ENCODE measurements at places on chromosomes 5 and 9. TPM values are rescaled to one million over a fixed set of nuclear protein-coding genes. Genes with fewer than 3 reads are reported as not detected.

The AGXT2 gene
- not detected for polyA plus RNA-seq

The GPR150 gene
- 3.5 TPM for polyA plus RNA-seq

The CYSRT1 gene
- 0.52 TPM for polyA plus RNA-seq

The PCDHGA7 gene
- polyA plus RNA-seq: not detected

The ESM1 gene
- polyA plus RNA-seq: not detected

The MLANA gene
- polyA plus RNA-seq: 0.97 TPM

The PLAC8L1 gene
- polyA plus RNA-seq: not detected

The WNT8A gene
- not detected for polyA plus RNA-seq

The KIAA1958 gene
- 3.2 TPM for polyA plus RNA-seq

The HRH2 gene
- 8.0 TPM for polyA plus RNA-seq
